ENCODE measurements at places on chromosomes 2 and 18.
A peak's percentile ranks its signal among the peaks of the same experiment; 100 is the strongest.

GRCh38 chr2:14903709-14904374 lies 271.3 kb downstream of the LRATD1 start:
- DNase-seq = peak; percentile 82

DNA sequence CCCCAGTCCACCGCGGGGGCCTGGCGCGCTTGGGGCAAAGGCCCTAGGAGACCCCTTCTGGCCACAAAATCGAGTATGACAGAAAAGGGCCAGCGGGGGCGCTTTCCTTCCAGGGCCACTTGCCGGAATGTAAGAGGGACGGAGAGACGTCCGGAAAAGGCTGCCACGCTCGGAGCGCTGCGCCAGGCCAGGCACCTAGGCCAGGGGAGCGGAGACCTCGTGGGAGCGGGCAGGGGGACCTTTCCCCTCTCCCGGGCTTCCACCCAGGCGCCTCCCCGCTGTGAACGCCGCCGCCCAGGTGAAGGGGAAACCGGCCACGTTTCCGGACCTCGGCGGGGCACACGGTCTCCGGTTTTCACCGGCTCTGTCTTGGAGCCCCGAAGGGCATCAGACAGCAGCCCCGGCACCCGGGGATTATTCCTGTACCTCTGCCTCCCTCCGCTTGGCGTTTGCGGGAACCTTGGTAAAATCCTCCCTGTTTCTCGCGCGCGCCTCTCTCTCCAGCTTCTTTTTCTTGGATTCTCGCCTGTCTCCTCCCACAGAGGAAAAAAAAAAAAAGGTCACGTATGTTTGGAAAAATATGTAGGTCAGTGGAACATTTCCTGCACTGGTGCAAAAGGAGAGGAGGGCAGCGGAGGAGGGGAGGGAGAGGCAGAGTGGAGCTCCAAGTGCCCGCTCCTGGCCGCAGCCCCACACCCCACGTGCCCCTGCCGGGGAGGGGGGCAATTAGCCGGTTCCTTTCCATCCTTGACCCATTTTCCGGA lies 1.2 kb upstream of the NPAS2 start:
- peak; percentile 45 for DNase-seq

DNA sequence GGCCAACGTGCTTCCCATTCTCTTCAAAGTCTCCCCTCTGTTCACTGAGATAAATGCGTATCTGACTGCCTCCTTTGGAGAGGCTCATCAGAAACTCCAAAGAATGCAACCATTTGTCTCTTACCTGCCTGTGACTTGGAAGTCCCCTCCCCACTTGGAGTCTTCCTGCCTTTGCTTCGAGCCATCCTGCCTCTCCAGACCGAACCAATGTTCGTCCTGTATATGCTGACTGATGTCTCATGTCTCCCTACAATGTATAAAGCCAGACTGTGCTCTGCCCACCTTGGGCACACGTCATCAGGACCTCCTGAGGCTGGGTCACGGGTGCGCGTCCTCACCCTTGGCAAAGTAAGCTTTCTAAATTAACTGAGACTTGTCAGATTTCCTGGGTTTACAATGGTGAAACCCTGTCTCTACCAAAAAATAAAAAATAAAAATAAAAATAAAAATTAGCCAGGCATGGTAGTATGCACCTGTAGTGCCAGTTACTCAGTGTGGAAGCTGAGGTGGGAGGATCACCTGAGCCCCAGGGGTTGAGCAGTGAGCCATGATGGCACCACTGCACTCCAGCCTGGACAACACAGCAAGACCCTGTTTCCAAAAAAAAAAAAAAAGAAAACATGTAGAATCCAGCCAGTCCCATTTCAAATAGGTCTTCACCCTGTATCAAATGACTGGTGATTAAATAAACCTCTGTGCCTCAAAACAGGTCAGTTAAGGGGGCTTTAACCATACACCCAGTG lies 29.0 kb downstream of the HDLBP start:
- no peak for DNase-seq

DNA sequence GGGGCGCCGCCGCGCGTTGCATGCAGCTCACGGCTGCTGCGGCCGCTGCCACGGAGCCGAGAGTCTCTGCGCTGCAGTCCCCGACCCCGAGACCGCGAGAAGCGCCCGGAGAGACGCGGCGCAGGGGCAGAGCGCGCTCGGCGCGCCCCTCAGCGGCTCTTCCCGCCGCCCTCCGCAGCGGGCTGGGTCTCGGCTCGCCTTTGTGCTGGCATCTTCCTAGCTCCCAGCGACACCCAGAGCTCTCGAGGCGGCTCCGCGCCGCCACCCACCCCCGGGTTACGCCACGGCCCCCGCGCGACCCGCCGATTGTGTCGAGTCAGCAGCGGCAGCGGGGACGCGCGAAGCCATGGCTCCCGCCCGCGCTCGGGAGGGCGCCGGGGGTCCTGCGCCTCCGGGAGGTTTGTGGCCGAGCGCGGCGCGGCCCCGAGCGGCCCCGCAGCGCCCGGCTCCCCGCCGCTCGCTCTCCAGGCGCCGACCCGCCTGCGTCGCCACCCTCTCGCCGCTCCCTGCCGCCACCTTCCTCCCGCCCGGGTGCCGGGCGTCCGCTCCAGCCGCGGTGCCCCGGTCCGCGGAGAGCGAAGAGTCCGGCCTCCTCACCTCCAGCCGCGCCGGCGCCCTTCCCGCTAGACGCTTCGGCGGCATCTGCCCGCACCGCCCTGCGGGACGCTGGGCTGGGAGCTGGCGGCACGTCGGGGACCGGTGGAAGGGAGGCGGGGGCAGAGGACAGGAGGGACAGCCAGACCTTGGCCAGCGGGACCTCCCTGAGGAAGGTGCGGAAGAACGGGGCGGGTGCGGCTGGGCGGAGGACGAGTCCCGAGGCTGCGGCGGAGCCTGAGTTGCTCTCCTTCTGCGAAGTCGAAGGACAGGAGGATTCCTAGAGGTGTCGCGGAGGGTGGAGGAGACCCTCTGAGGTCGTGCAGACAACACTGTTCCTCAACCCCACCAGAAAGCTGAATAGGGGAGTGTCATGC lies 46.3 kb upstream of the CCDC150 start:
- DNase-seq = peak; percentile 85

DNA sequence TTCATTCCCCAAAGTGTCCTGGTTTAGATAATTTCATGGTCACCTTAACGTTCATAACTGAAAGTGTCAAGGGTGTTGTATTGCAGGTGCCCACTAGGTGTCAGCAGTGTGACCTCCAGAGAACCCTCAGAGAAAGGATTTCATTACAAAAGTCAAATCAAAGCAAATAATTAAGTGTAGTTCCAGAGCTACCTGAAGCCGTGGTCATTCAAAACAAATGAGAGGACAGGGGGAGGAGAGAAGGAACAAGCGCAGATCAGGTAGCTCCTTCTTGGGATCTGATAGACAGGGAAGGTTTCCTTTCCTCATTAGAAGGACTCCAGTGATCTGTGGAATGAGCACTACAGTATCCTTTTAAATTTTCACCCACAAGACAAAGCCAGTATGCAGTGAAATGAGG lies at the start of gene SLC9A4:
Gene SLC9A4 (plus strand): TSS at position 207 of the 400 bp plus-strand sequence. CDS start 534 bp downstream, outside the sequence.
- DNase-seq = peak; percentile 38

DNA sequence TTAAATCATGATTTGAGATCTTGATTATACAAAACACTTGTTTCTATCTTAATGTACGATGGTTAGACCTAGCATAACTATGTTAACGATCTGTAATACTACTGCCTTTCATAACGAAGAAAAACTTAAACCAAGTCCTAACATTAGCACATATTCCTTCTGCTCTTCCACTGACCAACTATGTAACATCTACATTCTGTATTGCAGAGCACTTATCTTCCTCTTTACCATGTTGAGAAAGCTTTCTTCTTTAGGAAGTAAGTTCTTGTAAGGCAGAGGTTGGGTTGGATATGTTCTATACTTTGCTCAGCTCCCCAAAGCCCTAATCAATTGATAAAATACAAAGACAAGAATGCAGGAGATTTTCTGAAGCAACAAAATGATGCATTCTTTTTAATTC lies 7.9 kb upstream of the ZNF407 start:
- no peak for DNase-seq

DNA sequence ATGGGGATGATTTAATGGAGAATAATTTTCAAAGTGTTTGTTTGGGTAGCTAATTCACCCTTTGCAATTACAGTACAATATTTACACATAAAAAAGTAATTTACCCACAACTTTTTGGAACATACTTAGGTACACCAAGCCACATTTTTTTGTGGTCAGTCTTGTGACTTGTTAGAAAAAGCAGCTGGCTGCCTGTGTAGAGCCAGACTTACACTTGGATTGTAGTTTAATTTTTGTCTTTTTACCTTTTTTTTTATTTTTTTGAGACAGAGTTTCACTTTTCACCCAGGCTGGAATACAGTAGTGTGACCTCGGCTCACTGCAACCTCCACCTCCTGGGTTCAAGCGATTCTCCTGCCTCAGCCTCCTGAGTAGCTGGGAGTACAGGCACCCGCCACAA lies 45.4 kb downstream of the RALBP1 start:
- DNase-seq = no peak

GRCh38 chr2:130338793-130339345 lies 3.8 kb upstream of the IMP4 start:
- no peak for DNase-seq

DNA sequence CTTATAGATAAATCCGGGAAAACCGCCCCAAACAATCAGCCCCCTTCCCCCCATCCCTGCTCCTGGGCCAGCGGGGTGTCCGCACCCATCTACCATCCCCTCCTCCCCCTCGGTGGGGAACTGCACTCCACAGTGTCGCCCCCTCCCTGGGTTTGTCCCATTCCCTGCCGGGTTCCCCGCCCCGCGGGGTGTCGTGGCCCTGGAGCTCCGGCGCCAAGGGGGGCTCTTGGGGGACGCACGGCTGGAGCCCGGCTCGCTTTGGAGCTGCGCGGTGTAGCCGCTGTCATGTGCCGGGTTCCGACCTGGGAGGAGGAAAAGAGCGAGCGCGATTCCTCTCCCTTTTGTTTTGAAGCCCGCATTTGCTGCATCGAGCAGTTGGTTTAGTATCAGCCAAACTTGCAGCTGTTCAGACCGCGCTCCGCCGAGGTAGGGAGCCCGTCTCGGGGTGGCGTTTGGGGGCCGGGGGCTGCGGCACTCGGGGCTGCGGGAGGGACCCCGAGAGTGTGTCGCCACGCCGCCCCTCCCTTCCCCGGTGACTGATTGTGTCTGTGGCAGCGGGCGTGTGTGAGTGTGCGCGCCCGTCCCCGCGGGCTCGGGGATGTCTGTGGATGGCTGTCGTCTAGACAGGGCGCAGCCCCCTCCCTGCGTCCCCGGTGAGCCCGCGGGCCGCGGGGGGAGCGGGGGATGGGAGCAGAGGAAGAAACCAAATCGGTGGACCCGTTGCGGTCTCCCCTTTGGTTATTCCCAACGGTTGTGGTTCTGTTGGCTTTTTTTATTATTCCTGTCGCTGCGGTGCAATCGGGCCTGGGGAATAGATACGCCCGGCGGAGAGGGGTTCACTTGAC lies 797 bp downstream of the CTIF start:
- peak; percentile 58 for DNase-seq

GRCh38 chr2:207308519-207309224 lies 142.9 kb upstream of the KLF7 start:
- DNase-seq = no peak

GRCh38 chr18:78713069-78713468 lies 266.5 kb upstream of the SALL3 start:
- no peak for DNase-seq

DNA sequence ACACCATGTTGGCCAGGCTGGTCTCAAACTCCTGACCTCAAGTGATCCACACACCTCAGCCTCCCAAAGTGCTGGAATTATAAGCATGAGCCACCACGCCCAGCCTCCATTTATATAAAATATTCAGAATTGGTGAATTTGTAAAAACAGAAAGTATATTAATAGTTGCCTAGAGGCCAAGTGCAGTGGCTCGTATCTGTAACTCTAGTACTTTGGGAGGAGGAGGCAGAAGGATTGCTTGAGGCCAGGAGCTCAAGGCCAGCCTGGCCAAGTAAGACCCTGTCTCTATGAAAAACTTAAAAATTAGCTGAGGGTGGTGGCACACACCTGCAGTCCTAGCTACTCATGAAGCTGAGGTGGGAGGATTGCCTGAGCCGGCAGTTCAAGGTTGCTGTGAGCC lies 89.6 kb downstream of the SLC25A12 start:
- DNase-seq = no peak

DNA sequence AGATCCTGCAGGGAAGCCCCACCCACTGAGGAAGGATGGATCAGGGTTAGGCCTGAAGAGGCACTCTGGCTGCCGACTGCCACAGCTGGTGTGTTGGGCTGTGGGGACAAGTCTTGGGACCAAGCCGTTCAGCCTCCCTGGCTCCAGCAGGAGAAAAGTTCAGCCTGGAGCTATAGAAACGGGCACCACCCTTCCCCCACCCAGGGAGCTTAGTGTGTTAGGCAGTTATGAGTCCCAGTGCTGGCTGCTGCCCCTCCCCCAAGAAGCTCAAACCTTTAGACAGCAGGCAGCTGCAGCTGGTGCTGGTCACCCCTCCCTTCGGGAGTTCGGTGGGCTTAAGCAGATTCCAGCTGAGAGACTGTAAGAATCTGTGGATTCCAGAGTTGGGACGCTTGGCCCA lies 447.1 kb upstream of the HS6ST1 start:
- DNase-seq = no peak

GRCh38 chr2:20205915-20206524 lies 18.9 kb downstream of the SDC1 start:
- DNase-seq = no peak

DNA sequence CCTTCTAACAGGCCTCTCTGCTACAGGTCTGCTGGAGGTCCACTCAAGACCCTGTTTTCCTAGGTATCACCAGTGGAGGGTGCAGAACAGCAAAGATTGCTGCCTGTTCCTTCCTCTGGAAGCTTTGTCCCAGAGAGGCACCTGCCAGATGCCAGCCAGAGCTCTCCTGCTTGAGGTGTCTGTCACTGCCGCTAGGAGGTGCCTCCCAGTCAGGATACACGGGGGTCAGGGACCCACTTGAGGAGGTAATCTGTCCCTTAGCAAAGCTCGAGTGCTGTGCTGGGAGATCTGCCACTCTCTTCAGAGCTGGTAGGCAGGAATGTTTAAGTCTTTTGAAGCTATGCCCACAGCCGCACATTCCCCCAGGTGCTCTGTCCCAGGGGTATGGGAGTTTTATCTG lies 140.6 kb downstream of the BAZ2B start:
- no peak for DNase-seq

DNA sequence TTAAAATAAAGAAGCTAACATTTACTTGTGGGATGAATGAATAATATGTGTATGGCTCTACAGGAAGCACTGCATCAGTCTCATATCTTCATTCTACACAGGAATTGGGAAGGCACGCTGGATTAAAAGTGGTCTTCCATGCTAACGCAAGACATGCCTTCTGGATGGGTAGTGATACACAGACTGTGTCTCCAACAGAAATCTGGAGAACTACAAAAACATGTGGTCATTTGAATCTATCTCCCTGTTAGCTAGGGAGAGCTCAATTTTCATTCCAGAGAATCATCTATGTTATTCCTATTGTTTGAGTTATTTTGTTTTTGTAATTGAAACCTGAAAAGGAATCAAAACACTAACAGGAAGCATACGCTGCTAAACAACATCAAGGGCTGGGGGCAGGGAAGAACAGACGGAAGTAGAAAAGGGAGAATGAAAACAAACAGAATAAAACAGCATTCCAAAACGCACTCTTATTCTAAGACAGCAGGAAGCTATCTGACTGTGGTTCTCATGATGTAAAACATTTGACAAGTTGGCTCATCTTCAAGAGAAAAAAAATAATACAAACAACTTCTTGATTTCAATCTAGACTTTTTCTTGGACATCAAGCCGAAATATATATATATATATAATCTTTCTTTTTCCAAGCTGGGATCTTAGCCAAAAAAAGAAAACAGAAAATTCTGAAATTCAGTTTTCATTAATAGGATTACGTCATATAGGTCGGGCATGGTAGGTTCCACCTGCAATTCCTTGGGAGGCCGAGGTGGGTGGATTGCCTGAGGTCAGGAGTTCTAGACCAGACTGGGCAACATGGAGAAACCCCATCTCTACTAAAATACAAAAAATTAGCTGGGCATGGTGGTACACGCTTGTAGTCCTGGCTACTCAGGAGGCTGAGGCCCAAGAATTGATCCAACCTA lies 31.5 kb upstream of the ASNSD1 start:
- DNase-seq = no peak

GRCh38 chr18:30086351-30086750 lies 956.2 kb downstream of the DSC3 start:
- no peak for DNase-seq
